CD4-positive, alpha-beta memory T cell (primary cell): ENCODE measurements at places on chromosomes 3 and 15. TPM values are rescaled to one million over a fixed set of nuclear protein-coding genes. Genes with fewer than 3 reads are reported as not detected.

Gene SLC9C1
- not detected for polyA plus RNA-seq

Gene THPO
- not detected for polyA plus RNA-seq

Gene PARP6
- 7.5 TPM for polyA plus RNA-seq

Gene CCDC54
- polyA plus RNA-seq, result 0.18 TPM

Gene CELSR3
- 0.04 TPM for polyA plus RNA-seq

Gene DENND6A
- polyA plus RNA-seq, result 10.0 TPM

Gene MOBP
- polyA plus RNA-seq, result not detected

Gene EIF2A
- polyA plus RNA-seq, result 49.3 TPM

Gene NUDT16
- polyA plus RNA-seq, result 5.6 TPM

Gene GALNT15
- polyA plus RNA-seq, result not detected

Gene TNFAIP8L3
- not detected for polyA plus RNA-seq

Gene GOLGA8K
- not detected for polyA plus RNA-seq

Gene PYGO1
- polyA plus RNA-seq, result not detected

Gene FBXL2
- not detected for polyA plus RNA-seq

Gene PCSK6
- polyA plus RNA-seq, result 0.24 TPM

Gene SLC7A14
- not detected for polyA plus RNA-seq

Gene SEMA3F
- not detected for polyA plus RNA-seq

Gene GOLGA8N
- polyA plus RNA-seq, result 0.17 TPM

Gene WDR93
- polyA plus RNA-seq, result not detected

Gene CDHR4
- polyA plus RNA-seq, result not detected

Gene CHRNB4
- not detected for polyA plus RNA-seq

Gene SKOR1
- not detected for polyA plus RNA-seq

Gene GPR171
- 156 TPM for polyA plus RNA-seq

Gene GOLGA8J
- polyA plus RNA-seq, result not detected

Gene HES1
- 0.11 TPM for polyA plus RNA-seq
